ENCODE measurements at places on chromosomes 12 and 14.

DNA sequence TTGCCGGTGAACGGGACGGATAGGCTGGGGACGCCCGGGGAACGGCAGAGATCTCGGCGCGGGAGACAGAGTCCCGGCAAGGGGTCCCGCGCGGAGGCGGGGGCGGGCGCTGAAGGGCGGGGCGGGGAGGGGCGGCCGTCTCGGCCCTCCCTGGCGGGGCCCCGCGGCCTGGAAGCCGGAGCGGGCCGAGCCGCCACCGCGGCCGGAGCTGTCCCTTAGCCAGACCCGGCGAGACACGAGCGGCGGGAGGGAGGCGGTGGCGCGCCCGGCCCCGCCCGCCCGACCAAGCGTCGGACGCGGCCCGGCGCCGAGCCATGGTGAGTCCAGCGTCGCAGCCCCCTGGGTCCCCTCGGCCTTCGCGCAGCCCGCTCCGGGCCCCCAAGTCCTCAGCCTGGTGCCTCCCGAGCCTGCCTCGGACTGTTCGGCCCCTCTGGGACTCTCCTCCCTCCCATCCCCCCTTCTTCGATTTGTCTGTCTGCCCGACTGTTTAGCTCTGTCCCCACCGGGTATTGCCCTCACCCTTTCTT lies at the start of gene ARHGEF40:
Gene ARHGEF40 (plus strand): TSS at position 222 of the 527 bp plus-strand sequence. CDS start 93 bp downstream, at position 315.
- DNase-seq = no peak

DNA sequence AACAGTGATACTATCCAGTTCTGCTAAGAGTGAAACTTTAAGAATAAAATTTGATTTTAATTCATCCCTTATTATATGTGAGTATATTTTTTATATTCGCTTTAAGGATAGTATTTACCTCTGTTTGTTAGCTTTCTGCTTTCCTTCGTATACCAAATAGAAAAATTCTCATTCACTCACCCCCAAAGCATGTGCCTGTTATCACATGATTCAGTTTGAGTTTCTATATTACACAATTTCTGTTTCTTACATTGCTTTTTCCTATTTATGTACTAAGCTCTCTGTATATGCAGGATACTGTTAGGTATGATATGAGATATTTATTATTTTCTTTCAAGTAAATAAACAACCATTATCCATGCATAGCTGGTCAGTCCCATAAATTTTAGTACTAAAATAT lies 275.2 kb downstream of the FBXL14 start:
- no peak for DNase-seq

DNA sequence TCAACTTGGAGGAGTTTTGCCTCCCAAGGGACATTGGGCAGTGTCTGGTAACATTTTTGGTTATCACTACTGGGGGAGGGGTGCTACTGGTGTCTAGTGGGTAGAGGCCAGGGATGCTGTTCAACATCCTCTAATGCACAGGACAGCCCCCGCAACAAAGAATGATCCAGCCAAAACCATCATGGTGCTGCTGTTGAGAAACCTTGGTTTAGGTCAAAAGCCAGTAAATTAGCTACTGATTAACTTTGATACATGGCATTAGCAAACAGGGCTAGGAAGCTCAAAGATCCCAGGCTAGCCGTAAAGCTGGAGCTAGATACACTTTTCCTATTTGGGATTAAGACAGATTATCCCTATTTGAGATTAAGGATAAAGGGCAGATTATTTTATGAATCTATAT lies 8.8 kb downstream of the ALKBH2 start:
- DNase-seq = no peak

DNA sequence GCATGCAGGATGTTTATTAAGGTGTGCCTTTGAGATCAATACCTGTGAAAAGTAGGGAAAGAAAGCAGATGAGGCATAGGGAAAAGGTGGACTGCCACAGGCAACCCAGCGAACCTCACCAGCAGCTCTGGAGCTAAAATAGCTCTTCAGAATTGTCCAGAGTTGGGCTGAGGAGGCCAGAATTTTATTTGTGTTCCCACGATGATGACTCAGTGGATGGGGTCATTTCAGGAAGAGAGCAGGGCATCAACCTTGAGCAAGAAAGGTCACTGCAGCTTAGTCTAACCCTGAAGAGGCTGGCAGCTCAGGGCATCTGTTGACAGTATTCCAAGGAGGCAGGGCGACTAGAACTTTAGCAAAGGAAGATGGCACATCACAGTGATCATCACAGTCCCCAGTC lies 696.1 kb downstream of the DIO2 start:
- no peak for DNase-seq

- DNase-seq = no peak
Measured at GRCh38 chr12:93572712-93573551, 457 bp downstream of the SOCS2 start.

DNA sequence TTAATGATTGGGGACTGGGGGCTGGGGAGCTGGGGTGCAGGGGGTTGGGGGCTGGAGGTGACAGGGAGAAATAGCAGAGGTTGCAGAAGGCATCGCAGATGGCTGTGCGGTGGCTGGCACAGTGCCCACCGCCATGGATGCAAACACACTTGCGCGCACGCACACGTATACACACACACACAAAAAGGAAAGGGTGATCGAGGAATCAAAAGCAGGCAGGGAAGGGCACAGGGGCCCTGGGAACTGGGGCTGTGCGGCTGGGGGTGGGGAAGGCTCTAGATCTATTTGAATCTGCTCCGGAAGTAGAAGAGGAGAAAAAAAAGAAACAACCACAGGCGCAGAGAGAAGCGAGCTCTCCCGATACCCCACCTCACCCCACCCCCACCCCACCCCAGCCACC lies 39.4 kb downstream of the ZFHX2 start:
- DNase-seq = no peak

DNA sequence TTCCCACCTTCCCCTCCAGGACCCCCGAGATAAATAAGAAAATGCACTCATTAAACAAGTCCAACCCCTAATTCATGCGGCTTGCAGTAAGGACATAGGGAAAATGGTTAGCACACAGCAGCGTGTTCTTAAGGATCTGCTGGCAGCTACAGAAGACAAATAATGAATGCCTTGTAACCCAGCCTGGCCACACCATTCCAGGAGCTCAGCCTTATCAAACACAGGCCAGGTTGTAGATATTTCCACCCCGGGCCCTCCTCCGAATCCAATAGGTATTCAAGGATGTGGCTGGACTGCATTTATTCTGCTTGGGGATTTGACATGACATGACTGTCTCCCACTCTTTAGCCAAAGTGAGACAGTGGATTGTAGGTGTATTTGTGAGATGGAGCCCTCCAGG lies 245.1 kb downstream of the SLC41A2 start:
- DNase-seq = no peak

- no peak for DNase-seq
Measured at GRCh38 chr12:22677781-22678574, 53.0 kb downstream of the ETNK1 start.

DNA sequence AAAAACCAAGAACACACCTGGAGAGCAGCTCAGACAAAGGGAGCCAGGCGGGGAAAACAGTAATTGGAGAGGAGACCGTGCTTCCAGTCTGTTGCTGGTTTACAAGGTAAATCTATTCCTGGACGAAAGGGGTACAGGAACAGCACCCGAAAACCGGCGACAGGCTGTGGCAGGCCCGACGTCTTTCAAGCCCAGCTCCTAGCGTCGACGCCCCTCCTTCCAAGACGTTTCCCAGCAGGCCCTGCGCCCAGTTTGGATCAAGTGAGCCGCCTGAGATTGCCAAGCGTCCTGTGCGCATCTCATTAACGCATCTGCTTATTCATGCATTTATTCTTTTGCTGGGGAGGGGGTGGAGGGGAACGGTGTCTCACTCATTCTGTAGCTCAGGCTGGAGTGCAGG lies 1.4 kb downstream of the C12orf56 start:
- no peak for DNase-seq

GRCh38 chr14:79788346-79788745 lies 423.0 kb downstream of the DIO2 start:
- DNase-seq = no peak

- DNase-seq = no peak
Measured at GRCh38 chr14:63701606-63702299, 26.1 kb downstream of the SGPP1 start.

GRCh38 chr12:66279123-66279712 lies 23.1 kb upstream of the HELB start:
- no peak for DNase-seq

GRCh38 chr12:12606781-12607589 lies 4.7 kb upstream of the CREBL2 start:
- peak; percentile 56 for DNase-seq

DNA sequence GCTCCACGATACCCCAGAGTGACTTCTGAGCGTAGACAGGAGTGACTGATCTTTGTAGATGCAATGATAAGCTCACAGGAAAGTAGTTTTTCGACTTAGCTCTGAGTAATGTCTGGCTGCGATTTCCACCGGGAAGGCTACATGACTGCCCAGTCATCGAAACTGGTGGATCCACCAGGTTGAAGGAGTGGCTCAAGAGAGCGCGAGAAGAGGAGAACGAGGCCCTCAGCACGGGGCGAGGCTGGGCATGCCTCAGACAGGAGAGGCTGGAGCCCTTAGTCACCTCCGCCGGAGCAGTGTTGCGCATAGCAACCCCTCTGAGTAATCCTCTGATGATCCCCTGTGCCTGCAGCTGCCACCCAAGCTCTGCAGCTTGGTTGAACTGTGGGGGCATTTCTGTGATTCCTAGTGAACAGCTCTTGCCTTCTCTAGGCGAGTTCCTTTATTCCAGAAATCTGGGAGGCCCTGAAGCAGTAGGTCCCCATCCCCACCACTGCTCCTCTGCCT lies 25.6 kb downstream of the ELK3 start:
- DNase-seq = peak; percentile 92

- DNase-seq = no peak
Measured at GRCh38 chr12:123102781-123103503, 47.9 kb downstream of the PITPNM2 start.

DNA sequence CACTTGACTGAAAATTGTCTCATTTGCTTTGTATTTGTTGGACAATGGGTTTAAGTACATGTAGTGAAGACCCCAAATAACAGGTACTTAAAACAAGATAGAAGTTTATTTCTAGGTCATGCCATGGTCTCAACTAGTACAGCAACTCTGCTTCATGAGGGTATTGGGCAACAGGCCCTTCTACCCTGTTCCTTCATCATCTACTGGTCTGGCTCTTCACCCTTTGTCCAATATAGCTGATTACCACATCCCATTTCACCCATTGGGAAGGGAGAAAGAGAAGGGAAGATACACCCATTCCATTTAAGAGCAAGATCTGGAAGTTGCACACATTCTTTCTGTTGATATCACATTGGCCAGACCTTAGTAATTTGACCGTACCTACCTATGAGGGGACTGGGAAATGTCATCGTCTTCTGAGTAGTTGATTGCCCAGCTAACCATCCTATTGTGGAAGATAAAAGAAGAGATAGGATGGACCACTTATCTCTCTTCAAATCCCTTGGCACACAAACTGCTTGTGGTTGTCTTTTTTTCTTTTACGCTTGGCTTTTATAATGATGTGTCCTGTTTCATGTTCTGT lies 104.6 kb downstream of the DIP2B start:
- DNase-seq = no peak

All from HS-27A (cell line).